ENCODE measurements at places on chromosomes 7 and 10.

GRCh38 chr10:73878365-73878764 lies 4.0 kb upstream of the CAMK2G start:
- no peak for DNase-seq

DNA sequence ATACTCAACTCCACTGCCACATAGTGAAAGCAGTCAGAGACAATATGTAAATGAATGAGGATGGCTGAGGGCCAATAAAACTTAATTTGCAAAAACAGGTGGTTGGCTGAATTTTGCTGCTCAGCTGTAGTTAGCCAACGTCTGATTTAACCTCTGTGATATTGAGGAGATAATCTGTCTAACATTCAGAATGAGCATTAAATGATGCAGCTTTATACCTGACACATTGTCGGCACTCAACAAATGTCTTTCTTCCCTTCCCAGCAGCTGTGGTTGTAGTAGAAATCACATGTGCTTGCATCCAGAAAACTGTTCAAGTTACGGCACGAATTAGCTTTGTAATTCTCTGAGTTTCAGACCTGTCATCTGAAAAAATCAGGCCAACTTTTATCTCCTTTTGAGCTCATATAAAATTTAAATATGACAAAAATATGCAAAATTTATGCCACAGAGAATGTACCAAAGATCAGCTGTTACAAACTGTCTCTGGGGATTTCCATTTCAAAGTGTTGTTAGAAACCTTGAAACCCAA lies 1239.7 kb downstream of the GATA3 start:
- no peak for DNase-seq

- DNase-seq, result no peak
Measured at GRCh38 chr10:76382381-76382851, 951.0 kb downstream of the LRMDA start.

DNA sequence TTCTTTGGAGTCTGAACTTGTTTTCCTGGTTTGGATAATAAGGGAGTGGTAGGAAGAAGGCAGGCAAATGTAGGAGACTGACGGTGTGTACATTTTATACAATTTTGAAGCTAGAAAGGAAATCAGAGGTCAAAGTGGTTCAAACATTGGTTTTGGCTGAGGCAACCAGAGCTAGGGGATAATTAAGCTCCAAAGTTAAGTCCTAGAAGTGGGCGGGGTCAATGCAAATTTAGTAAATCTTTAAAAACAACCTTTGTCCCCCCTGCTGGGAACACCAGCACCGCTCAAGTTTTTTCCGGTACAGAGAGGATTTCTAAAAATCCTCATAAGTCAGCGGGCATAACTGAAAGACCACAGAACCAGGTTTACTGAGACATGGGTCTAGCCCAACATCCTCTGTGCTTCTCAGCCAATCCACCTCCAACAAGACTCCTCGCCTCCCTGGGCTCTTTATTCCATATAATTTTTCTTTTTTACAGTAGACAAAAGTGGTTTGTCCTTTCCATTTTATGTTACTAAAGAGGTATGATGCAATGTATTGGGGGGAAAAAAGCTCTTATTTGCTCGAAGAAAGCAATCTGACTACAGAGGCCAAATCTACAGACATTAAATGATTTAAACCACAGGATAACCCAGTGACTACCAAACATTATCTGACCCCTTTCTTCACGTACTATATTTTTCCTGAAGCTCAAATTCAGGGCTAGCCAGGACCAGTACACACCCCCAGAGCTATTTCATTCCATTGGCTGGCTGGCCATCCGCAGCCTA lies 1.6 kb downstream of the GLUD1 start:
- DNase-seq, result no peak

- DNase-seq, result no peak
Measured at GRCh38 chr10:27252267-27253000, 11.8 kb upstream of the ACBD5 start.

All from thoracic aorta (tissue), 2 donors.